ENCODE measurements at places on chromosomes 11 and 22. TPM values are rescaled to one million over a fixed set of nuclear protein-coding genes. Genes with fewer than 3 reads are reported as not detected.

DNA sequence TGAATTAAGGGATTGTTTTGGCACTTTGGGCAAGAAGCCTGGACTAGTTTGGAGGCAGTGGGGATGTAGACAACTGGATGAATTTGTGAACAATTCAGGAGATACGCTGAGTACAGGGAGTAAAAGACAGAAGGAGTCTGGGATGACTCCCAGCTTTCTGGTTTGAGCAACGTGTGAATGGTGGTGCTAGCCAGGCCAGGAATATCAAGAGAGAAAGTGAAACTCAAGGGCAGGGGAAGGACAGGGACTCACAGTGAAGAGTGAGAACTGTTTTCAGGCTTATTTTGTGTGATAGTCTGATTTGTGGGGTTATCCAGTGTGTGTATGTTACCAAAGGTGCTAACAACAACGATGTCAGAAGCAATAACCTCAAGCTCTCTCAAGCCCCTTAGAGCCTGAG lies 15.9 kb downstream of the CHRM1 start:
- no peak for DNase-seq

DNA sequence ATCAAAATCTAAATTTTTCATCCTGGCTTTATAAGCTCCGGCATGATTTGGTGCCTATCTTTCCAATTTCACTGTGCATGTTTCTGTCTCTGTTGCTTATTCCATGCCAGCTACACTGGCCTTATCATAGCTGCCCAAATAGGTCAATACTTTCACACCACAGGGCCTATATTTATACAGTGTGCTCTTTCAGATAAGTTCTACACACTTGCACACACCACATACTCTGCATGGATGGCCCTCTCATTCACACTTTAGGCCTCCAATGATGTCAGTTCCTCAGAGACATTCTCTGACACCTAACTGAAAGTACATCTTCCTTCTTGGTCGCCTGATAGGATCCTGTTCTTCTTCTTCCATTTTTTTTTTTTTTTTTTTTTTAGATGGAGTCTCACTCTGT lies 7.0 kb downstream of the ALG8 start:
- no peak for DNase-seq

- DNase-seq: no peak
Observed at GRCh38 chr11:8286886-8287285, 23.2 kb upstream of the LMO1 start.

GRCh38 chr11:68346462-68346790 lies 34.0 kb downstream of the LRP5 start:
- no peak for DNase-seq

The MRPL23 gene
- total RNA-seq: 47.1 TPM

- no peak for DNase-seq
Observed at GRCh38 chr22:44094751-44095302, 70.7 kb downstream of the PARVB start.

The OR2D2 gene
- not detected for total RNA-seq

The BLID gene
- 1.7 TPM for total RNA-seq

DNA sequence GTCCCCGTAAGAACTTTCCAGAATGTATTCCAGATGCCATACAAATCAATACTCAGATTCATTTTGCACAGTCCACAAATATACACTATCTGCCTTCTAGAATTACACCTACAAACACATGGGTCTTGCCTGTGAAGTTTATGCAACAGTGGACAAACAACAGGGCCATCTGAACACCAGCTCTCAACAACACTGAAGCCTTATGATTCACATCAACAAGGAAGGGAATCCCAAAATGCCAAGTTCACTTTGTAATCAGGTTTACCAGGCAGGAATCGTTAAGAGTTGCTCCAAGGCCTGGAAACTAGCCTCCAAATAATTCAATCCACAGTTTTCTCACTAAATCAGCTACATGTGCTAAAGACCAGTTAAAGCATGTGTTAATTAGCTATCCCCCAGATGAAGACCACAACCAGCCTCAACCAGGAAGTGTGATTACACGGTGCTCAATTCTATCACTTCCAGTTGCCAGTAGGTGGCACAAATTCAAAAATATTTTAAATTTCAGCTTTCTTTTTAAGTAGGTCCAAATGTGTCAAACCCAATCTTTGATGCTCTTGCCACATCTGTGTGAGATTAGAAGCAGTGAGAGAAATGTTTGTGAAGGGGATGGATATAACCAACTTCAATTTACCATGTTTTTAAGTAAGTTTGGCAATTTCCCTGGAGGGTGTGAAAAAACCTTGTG lies 139.1 kb upstream of the BDNF start:
- DNase-seq: no peak

The OR52N1 gene
- not detected for total RNA-seq

The HSCB gene
- total RNA-seq: 7.5 TPM

DNA sequence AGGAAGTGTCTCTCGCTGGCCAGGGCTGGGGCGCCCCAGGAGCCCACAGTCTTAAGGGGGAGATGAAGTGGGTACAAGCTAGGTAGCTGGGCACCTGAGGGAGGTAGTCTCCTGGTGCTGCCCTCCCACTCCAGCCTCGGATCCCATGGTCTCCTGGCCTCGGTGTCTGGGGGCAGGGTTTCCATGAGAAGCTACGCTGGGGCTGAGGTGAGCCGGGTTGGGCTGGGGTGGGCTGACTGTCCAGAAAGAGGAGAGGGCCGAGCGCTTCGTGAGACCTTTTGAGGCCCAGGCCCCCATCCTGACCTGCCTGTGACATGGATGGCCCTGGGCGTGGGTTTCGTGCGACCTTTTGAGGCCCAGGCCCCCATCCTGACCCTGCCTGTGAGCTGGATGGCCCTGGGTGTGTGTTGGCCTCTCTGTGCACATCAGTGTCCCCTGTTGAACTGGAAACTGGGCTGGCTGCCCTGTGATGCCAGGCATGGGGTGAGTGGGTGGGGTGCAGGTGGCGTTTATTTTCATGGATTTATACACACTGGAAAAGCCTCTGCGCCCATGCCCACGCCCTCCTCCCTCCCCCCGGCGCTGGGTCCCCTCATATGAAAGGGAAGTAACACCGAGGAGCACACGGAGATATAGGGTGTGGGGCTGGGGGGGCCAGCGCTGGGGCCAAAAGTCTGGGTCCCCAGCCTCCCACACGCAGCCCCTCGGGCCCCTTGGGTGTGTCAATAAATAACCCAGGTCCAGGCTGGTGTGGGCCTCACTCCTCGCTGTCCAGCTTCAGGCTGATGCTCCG lies 8.6 kb downstream of the AIP start:
- peak; percentile 51 for DNase-seq

DNA sequence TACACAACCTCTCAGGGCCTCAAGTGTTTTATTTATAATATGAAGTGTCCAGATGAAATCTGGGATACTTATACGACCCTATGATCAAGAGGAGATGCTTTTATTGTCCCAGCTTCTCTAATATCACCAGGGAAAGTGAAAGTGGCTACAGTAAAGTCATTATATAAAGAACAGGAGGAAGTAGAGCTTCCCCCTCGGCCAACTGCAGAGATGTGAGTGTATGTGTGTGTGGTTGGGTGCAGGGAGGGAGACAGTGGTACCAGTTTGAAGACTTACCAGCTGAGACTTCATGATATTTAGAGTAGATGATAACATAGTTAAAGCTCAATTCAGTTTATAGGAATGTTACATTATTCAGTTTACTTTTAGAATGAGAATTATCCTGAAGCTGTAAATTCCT lies 373.6 kb upstream of the DDI1 start:
- DNase-seq: no peak

DNA sequence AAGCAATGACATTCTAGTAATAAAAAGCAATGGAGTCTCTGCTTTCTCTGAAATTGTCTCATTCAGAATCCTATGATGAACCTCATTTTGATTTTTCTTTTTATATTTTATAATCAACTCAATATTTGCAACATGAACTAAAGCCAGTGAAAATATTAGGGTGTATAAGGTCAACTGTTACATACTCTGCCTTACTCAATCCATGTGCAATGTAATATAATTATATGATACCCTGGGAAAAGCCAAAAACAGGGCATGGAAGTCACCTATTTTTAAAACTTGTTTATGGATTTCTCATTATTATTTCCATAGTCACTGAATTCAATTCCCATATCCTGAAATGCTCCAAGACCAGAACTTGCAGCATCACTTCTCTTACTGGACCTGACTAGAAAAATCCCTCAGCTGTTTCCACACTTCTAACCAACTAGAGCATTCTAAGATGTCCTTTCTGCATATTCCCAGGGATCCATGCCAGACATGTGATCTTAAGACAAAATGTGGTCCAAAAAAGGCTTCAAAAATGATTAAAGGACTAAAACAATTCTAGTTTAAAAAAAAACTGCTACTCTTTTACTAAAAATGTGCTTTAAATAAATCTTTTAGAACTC lies 97.3 kb downstream of the GUCY1A2 start:
- DNase-seq: no peak

The KCNE3 gene
- total RNA-seq: 4.6 TPM

The OR10S1 gene
- not detected for total RNA-seq

DNA sequence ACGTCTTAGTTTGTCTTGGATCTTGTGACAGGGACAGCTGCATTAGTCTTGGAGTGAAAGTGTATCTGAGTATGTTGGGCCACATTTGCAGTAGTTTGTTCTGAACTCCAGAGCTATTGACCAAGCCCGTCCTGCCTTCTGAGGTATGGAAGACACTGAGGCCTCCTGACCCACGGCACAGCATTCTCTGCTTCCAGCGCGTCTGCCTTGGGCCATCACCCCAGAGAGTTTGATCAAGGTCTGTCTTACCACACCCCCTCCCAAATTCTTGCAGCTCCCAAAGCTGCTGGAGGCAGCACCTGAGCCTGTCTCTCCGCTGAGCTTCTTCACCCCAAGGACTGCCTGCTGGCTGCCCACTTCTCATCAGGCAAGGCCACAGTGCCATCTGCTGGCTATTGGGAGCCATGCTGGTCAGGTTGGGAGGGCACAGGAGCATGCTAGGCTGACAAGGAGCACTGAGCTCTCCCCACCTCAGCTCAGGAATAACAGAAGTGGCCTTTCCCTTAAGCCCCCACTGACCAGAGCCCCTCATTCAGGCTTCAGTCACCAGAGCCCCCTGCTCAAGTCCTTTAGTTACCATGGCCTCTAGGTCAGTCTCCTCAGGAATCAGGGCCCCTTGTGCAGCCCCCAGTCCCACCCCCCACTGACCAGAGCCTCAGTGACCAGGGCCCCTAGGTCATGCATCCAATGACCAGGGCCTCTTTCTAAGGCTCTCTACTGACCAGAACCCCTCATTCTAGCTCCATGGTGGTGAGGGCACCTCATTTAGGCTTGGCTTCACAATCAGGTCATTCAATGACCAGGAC lies 27.2 kb upstream of the SMPD1 start:
- peak; percentile 90 for DNase-seq

DNA sequence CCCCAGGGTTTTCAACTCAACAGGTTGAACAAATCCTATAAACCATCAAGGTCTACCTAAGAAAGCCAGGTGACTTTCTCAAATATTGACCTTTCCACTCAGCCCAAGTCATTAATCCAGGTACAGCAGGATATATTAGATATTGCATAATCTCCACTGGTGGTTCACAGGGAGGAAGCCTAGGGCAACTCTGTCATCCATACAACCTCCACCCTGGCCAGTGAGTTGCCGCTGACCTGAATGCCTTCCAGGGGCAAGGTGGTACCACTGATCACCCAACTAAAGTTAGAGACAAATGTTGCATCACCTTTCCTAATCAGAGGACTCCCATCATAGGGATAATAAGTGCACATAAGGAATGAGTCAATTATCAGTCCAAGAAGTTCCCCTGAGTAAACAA lies 22.9 kb downstream of the GUCD1 start:
- DNase-seq: no peak

The P2RY2 gene
- total RNA-seq: 15.1 TPM

GRCh38 chr11:134760299-134760698 lies 348.3 kb upstream of the B3GAT1 start:
- DNase-seq: no peak

DNA sequence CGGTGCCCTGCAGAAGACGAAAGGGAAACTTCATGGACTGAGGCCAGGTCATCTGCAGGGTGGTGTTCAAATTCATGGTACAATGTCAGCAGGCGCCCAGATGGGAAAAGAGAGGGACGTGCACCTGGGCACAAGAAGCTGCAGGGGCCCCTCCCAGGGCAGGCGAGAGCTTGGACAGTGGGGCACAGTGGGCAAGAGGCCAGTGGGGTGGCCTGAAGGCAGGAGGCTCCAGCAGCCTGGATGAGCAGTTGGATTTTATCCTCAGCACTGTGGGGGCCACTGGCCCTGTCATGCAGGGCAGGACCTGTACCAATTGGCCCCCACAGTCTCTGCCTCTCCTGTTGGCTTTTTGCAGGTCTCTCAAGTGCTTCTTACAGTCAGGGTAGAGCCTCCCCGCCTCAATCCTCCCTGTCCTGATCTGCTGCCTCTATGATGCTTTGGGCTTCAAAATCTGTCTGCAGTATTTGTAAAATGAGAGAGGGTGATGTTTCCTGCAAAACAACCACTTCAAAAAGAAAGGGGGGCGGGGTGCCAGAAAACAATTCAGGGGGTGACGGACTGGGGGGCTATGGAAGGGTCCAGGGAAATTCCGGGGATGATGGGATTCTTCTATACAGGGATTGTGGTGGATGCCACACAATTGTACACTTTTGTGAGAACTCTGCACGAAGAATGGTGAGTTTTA lies 1.7 kb upstream of the BID start:
- DNase-seq: no peak

DNA sequence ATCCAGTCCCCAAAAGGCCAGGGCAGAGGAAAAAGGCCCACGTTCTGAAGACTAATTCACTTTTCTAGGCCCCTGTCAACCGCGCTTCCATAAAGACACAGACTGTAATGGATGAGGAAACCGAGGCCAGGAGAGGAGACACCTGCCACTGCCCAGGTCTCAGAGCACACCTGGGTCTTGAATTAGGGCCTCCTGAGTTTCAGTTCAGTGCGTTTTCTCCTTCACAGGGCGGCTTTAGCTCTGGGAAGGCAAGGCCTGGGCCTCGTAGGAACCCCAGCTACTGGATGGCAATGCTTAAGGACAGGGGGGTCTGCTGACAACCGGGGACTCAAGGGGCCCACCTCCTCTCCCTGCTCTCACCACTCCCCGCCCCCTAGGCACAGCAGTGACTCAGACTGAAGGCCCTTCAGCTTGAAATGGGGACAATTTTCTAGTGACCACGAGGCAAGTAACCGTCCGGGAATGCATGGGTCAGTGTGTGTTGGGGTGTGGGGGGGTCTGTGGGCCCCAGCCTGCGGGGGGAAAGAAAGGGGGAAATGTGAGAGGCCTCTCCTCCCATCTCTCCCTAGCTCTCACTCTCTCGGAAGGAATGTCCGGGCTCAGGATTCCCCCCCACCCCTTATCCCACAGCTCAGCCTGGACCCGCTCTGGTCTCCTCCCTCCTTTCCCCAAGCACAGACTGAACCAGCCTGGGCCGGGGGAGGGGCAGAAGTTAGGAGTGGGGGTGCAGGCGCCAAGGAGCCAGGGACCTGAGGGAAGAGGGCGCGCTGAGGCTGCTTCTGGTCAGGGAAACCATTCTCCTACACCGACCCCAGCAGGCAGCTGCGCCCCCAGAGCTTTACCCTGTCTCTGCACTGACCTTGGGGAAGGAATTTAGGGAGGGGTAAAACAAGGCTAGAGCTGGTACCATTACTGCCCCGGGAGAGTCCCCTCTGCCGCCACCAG lies 17.2 kb downstream of the CREB3L1 start:
- DNase-seq: peak; percentile 53
